CD8-positive, alpha-beta memory T cell (primary cell): ENCODE measurements at places on chromosomes 3 and 15. TPM values are rescaled to one million over a fixed set of nuclear protein-coding genes. Genes with fewer than 3 reads are reported as not detected.

SCAANT1 gene
- total RNA-seq, result not detected

TARS3 gene
- total RNA-seq, result 10.7 TPM

KIF23 gene
- 44.4 TPM for total RNA-seq

C3orf22 gene
- not detected for total RNA-seq

FRMD4B gene
- 40.3 TPM for total RNA-seq

WNT7A gene
- 0.31 TPM for total RNA-seq

GOLGA6A gene
- 0.07 TPM for total RNA-seq

TMEM42 gene
- 9.1 TPM for total RNA-seq

DAPK2 gene
- total RNA-seq, result 4.4 TPM

OXTR gene
- total RNA-seq, result 0.50 TPM

CMTM8 gene
- 3.3 TPM for total RNA-seq

ZPLD1 gene
- not detected for total RNA-seq

GOLGA8J gene
- 0.11 TPM for total RNA-seq

GPR171 gene
- total RNA-seq, result 179 TPM

NUSAP1 gene
- total RNA-seq, result 106 TPM

LRRC31 gene
- total RNA-seq, result not detected

PLCB2 gene
- total RNA-seq, result 57.7 TPM

GATA2 gene
- total RNA-seq, result not detected
